ENCODE measurements at places on chromosomes 6 and 20.

DNA sequence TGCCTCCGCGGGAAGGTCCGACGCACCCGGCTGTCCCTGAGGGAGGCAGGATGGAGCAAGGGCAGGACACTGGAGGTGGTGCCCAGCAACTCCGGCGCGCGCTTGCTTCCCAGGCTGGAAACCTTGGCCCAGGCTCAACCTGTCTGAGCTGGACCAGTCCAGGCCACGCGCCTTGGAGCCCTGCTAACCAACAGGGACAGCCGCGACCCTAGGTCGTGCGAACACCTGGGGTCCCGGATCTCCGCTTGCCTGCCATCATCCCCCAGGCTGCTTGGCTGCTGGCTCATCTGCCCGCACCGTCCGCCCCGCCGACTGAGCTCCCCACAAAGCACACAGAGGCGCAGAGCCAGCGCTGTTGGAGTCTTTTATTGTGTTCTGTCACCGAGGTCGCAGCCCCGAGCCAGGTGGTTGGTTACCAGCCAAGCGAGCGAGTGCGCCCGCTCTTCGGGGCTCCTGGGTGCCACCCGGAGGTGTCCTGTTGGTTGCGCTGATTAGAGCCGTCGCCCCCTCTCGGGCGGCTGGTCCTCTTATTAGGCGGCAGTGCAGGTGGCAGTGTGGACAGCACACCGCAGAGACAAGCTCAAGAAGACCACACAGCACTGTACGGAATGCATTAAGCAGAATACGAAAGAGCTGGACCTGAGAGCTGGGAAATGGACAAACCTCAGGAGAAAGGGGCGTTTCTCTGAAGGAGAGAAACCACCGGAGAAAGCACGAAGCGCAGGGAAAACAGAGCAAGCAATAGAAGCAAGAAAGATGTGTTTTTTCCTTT, 3.8 kb downstream of the COL12A1 start:
- DNase-seq = no peak

DNA sequence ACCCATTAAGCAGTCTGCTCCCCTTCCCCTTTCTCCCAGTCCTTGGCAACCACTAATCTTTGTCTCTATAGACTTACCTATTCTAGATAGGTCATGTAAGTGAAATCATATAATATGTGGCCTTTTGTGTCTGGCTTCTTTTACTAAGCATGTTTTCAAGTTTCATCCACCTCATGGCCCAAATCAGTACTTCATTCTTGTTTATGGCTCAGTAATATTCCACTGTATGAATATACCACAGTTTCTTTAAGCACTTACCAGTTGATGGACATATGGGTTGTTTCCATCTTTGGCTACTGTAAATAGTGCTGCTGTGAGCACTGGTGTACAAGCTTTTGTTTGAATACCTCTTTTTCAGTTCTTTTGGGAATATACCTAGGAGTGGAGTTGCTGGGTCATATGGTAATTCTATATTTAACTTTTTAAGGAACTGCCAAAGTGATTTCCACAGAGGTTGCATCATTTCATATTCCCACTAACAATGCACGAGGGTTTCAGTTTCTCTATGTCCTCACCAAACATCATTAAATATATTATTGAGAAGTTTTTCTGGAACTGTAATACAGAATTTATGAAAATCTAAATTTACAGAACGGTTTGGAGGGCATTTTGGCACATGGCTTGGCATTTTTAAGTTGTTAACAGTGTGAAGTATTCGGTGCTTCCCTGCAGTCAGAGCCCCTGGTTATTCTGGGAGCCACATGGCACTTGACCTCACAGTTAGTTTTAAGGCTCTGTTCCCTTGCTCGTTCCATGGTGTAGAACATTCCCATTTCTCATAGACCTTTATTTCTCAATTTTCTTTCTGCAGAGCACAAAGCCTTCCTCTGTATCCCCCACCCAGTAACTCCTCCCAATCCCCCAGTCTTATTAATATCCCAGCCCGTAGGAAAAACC, 27.0 kb upstream of the DTNBP1 start:
- no peak for DNase-seq

DNA sequence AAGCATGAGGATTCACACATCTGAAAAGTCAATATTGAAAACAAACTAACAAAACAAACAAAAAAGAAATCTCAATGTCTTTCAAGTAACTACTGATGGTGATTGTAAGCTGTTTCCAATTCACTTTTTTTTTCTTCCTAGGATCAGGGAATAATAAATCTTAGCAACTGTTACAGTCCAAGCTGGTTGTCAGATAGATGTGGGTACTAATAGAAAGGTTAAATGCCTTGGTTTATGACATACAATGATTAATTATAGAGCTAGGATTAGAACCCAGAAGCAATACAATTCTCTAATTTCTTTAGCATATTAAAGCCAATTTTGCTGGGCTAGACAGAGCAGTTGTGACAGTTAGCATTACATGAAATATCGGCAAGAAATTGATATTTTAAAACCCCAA, 1301.6 kb downstream of the EPHA7 start:
- no peak for DNase-seq

DNA sequence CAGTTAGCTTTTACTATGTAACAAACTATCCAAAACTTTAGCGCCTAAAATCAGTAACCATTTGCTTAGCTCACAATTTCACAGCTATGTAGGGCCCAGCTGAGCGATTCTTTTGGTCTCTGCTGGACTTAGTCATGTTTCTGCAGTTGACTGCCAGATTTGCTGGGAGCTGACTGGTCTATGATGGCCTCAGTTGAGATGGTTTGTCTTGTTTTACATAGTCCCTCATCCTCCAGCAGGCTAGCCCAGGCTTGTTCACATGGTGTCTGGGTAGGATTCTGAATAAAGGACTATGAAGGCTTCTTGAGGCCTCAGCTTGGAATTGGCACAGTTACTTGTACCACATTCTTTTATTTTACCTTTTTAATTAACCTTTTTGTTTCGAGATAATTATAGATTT, 247.8 kb upstream of the CHD6 start:
- DNase-seq = no peak

- DNase-seq = no peak
These were observed 8.4 kb upstream of the RNF182 start for GRCh38 chr6:13916230-13916944.

- no peak for DNase-seq
These were observed 109.3 kb downstream of the WDR27 start for GRCh38 chr6:169592558-169592957.

DNA sequence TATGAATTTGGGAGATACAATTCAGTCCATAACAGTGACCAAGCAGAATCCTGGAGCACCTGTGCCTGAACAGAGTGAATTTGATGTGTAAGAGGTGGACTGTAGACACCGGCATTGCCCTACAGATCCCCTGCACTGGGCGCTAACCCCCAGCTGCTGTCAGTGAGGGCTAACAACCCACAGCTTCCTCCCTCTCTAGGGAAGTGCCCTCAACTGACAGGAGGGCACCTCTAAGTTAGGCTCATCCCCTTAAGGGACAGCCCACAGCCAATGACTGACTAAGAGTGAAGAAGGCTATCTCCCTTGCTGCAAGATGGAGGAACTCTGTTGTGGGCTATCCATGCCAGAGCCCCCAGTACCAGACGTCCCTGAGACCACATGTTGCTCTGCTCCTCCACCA, 15.3 kb upstream of the BPIFB1 start:
- DNase-seq = no peak
